ENCODE measurements at places on chromosomes 13 and 19. TPM values are rescaled to one million over a fixed set of nuclear protein-coding genes. Genes with fewer than 3 reads are reported as not detected.
A peak's percentile ranks its signal among the peaks of the same experiment; 100 is the strongest.

GRCh38 chr19:439167-439900 lies 21.5 kb downstream of the SHC2 start:
- DNase-seq, result no peak

DNA sequence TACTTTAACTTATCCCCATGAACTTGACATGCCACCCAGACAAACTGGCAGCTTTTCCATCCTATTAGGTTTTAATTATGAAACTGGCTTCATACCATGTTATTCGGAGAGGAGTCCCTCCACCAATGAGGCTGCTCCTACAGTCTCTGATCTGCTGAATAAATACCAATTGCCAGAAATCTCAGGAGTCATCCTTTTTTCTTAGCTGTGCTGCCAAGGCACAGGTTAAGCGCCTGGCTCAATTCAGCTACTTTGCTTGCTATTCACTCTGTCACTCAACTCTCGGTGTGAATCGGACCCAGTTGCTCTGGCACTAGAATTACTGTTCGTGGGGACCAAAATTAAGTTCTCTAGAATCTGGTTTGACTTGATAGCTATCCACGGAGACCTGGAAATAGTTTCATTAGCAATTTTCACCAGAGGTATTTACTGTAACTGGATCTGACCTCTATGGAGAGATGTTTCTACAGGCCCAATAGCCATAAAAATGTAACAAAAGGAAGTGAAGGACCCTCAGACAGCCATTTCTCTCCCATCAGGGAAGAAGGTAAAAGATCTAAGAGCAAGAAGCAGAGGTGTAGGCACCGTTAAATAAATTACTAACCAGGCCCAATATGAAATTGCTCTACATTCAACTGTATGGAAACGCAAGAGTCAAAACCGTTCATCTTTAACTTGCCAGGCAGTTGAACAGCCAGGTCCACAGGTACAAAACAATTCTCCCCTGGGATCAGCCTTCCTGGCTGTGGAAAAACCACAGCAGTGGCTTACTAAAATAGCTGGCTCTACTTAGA lies 5.4 kb downstream of the ZC3H4 start:
- DNase-seq, result peak; percentile 29

GRCh38 chr13:41962994-41963393 lies 2.1 kb upstream of the VWA8 start:
- DNase-seq, result peak; percentile 44

DNA sequence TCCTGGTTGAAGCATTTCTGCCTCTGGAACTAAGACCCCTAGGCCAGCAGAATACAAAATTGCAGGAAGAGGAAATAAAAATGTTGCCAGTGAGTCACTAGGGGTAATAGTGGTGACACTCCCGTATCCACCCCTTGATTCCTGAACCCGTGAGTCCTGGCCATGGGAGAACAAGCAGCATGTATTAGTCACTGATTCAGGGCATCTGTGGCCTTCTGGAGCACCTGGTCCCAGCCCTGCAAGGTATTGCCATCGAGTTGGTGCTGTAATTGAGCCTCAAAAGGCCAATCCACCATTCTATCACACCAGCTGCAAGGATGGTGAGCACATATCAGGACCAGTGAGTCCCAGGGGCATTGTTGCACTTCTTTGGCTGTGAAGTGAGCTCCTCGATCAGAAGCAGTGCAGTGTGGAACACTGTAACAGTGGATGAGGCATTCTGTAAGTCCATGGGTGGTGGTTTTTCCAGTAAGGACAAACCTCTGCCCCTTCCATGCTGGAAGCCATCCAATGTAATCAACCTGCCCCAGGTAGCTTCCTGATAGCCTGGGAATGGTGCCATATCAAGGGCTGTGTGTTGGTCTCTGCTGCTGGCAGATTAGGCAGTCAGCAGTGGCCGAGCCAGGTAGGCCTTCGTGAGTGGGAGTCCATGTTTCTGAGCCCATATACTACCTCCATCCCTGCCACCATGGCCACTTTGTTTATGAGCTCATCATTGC lies 39.6 kb downstream of the C1QTNF9 start:
- no peak for DNase-seq

- DNase-seq, result peak; percentile 8
Measured at GRCh38 chr19:16951529-16951928, 62.7 kb downstream of the F2RL3 start.

GRCh38 chr19:51016798-51017683 lies 2.5 kb downstream of the KLK10 start:
- DNase-seq, result peak; percentile 16

The PRRG2 gene
- total RNA-seq, result 0.54 TPM

The TEKTIP1 gene
- not detected for total RNA-seq

The C5AR1 gene
- total RNA-seq, result not detected

The ZNF665 gene
- total RNA-seq, result 3.0 TPM
